ENCODE measurements at places on chromosomes 5 and 9.

GRCh38 chr9:92171822-92172221, 56.6 kb upstream of the SPTLC1 start:
- no peak for DNase-seq

- DNase-seq, result no peak
Measured at GRCh38 chr5:146076028-146076427, 29.3 kb downstream of the PLAC8L1 start.

- DNase-seq, result no peak
Measured at GRCh38 chr5:152218694-152219093, 186.4 kb downstream of the NMUR2 start.

DNA sequence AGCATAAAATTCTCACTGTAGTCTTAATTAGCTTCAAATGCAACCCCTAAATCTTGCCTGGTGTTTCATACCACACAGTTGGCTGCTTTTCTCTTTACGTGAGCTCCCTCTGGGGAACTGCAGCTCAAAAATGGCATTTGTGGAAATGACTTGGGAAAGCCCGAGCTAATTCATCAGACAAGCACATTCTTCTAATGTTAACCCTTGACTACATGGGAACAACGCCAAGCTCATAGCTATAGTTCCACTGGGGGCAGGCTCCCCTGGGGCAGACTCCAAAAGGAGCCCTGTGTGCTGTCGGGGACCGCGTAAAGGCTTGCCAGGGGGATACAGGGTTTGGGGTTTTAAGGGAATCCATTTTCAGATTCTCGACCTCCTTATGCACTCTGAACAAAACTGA, 301.4 kb upstream of the DAP start:
- DNase-seq, result no peak

DNA sequence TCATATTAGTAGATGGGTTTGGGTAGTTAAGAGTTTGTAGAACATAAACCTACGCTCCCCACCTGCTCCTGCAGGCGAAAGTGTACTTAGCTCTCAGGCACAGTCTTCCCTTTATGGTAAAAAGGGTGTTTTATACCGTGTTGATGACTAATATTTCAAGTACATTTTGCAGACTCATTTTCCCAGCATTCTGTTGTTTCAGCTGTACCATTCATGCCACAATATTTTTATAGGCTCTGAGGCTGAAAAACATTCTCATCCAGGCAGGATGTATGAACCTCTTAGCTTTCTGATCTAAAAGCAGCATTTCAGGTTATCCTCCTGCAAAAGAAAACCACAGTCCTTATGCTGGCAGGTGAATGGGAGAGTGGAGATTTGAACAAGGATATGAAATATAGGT, 231.4 kb downstream of the NR2F1-AS1 start:
- no peak for DNase-seq

DNA sequence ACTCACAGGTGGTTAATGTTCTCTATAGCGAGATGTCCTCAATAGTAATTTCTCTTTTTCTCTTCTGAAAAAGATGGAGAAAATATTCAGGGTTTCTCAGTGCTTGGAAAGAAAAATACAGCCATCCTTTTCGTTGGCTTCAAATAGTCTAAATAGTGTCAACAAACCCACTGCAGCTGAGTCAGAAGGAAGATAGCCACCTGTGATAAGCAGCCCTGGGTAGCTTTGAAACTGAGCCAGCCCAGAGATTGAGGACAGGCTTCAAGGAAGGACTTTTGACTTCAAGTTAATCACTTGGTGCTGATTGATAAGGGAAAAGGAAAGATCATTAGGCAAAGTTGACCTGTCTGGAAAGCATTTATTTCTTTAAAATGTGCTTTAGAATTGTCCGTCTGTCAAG, 78.7 kb upstream of the TYRP1 start:
- DNase-seq, result no peak

DNA sequence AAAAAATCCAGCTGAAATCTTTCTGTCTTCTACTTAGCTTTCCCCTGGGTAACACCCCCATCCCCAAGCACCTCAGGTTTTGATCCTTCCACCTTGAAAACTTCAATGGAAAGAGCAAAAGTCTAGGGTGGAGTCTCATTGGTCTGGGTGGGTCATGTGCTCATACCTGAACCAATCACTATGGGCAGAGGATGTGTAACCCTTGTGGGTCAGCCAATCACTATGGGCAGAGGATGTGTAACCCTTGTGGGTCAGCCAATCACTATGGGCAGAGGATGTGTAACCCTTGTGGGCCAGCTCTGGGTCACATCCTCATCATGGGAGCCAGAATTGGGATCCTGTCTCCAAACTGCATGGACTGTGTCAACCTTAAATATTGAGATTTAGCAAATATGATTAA, 18.5 kb downstream of the NAIF1 start:
- DNase-seq, result no peak

GRCh38 chr5:54860321-54860720, 125.1 kb downstream of the ESM1 start:
- DNase-seq, result no peak

GRCh38 chr5:108093186-108093585, 288.7 kb downstream of the FBXL17 start:
- no peak for DNase-seq

- no peak for DNase-seq
Measured at GRCh38 chr9:96688745-96689464, 33.8 kb upstream of the PRXL2C start.

GRCh38 chr9:79889369-79889768, 317.6 kb downstream of the TLE4 start:
- DNase-seq, result no peak

GRCh38 chr5:36397901-36398536, 96.3 kb upstream of the RANBP3L start:
- no peak for DNase-seq

DNA sequence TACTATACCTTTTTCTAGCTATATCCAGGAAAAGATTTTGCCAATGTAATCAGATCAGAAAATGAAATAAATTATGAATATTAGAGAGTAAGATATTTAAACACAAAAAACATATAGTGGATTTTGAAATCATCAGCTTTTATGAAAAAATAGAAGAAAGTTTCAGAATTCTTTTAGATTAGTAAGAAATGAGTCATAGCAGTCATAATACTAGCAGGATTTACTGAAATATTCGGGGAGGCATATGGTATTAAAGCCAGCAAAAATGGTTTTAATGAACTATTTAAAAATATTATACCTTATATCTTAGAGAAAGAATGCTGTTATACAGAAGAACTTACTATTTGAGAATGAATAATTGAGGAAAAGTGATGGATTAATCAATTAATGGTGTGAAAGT, 303.6 kb upstream of the NUDT12 start:
- DNase-seq, result no peak

- DNase-seq, result no peak
Measured at GRCh38 chr5:98776066-98776705, 2.7 kb downstream of the RGMB start.

DNA sequence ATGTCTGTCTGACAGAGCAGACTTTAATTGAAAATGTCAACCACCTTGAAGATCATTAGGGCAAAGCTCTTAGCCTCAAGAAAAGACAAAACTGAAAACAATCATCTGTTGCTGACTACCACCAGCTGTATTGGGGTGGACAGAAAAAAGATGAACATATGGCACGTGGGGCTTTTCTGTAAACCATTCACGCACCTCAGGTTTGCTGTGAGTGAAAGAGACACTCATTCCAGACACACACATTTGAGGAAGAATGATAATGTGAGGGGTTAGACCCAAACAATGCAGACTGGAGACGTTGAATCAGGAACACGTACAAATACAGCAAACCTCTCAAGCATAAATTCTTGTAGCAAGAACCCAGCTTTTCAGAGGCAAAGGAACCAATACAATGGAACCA, 158.7 kb downstream of the EBF1 start:
- no peak for DNase-seq
